ENCODE measurements at places on chromosomes 1 and 21.

GRCh38 chr1:184457500-184457899 lies 70.7 kb downstream of the C1orf21 start:
- DNase-seq, result no peak

DNA sequence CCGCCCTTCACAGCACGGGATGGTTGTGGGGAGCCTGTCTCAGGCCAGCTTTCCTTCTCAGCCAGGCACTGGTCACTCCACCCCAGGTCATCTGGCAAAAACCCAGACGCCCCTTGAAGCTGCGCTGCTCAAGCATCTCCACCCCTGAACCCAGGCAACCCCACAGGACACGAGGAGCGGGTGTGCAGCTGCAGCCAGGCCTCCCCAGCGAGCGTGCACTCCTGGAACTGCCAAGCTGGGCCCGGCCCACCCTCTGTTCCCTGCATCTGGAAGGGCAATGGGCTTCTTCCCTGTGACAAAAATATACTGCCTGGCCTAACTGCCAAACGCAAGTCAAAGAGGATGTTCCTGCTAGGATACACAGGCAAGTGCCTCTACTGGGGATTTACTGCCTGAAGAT lies 39.7 kb downstream of the SLC66A1 start:
- DNase-seq, result no peak

DNA sequence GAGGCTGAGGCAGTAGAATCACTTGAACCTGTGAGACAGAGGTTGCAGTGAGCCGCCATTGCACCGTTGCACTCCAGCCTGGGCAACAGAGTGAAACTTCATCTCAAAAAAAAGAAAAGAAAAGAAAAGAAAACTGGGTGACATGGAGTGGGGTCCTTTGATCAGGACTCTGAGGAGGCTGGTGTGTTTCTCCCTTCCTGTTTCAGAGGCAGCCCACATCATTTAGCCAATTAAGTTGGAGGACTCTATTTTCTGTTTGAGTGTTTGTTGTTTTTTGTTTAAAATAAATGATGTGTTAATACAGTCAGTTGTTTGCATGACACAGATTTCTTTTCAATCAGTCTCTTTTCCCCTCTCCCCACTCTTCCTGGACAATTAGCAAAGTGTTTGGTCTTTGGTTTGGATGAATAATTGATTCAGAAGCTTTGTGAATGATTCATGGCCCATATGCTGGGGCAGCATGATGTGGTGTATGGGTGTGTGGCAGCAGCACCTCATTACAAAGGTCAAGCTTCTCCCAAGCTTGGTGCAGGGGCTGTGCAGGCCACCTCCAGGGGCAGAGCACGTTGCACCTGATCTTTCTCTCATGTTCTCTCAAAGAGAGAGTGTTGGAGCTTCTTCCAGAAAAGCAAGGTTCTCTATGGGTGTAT lies 48.8 kb downstream of the CACNA1E start:
- peak; percentile 46 for DNase-seq

- DNase-seq, result no peak
These were observed 101.1 kb downstream of the UBIAD1 start for GRCh38 chr1:11373895-11374747.

- DNase-seq, result no peak
These were observed 54.0 kb downstream of the AKT3 start for GRCh38 chr1:243796016-243796415.

DNA sequence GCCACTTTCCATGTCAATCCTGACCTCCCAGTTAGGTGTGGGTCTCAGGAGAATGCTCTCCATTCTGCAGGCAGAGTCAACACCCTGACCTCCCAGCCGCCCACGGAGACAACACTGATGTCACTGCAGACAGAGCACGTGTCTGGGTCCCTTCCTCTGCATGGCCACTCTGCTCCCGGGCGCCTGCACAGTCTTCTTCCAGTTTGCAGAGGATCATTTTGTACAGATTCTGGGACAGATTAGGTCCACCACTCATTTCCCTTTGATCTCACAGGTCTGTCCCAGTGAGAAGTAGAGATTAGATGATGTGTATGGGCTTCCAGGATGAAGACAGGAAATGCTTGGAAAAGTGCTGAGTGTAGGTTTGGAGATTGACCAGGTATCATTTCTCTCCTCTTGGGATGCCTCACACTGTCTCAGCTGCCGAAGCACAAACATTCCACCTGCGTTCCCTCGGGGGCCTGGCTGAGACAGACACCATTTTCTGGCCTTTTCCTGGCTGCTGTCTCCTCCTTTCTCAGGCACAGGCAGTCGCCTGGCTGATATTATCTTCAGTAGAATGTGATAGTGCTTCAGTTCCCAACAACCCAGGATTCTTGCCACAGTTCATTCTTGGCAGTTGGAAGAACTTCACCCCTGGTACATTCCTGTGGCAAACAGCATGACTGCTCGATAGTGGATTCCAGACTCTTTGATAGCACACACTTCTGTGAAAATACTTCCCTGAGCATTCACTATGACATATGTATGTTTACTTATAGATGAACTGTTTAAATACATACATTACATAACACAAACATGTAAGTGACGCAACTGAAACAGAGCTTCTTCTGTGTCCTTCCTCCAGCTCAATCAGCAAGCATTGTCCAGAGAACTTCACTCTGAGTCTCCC lies 7.9 kb downstream of the MYBPHL start:
- DNase-seq, result no peak

GRCh38 chr1:30048905-30049304 lies 674.5 kb downstream of the MATN1 start:
- DNase-seq, result no peak

DNA sequence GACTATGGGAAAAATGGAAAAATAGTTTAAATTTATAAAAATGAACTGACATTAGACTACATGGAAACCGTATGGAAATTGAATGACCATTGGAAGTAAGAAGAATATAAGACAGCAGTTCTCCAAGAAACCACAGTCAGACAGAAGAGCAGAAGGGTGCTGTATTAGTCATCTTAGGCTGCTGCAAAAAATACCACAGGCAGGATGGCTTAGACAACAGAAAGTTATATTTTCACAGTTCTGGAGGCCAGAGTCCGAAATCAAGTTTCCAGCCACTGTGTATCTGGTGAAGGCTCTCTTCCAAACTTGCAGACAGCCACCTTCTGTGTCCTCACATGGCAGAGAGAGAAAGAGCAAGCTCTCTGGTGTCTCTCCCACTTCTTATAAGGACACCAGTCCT lies 175.2 kb downstream of the DSCAM start:
- DNase-seq, result no peak

GRCh38 chr1:145751491-145752037 lies 32.3 kb downstream of the CD160 start:
- DNase-seq, result no peak

GRCh38 chr1:27554759-27555699 lies 48.9 kb downstream of the AHDC1 start:
- no peak for DNase-seq

GRCh38 chr1:42680055-42680454 lies 2.2 kb upstream of the YBX1 start:
- DNase-seq, result no peak

DNA sequence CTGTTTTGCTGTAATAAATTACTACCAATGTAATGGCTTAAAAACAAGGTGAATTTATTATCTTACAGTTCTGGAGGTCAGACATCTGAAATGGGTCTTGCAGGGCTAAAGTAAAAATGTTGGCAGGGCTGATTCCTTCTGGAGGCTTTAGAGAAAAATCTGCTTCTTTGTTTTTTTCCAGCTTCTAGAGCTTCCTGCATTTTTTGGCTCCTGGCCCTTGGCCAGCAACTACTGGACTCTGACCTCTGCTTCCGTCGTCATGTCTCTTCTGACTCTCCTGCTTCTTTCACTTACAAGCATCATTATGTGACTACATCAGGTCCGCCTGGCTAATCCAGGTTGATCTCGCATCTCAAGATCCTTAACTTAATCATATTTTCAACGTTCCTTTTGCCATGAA lies 350.9 kb downstream of the S1PR1 start:
- DNase-seq, result no peak

GRCh38 chr1:220281159-220281574 lies 8.9 kb upstream of the RAB3GAP2 start:
- DNase-seq, result peak; percentile 13

GRCh38 chr1:110982320-110982719 lies 18.6 kb upstream of the LRIF1 start:
- DNase-seq, result no peak

GRCh38 chr21:24895885-24896734 lies 711.2 kb downstream of the MRPL39 start:
- DNase-seq, result no peak

GRCh38 chr21:33901412-33902288 lies 14.0 kb downstream of the ATP5PO start:
- DNase-seq, result peak; percentile 18

GRCh38 chr1:13586001-13586400 lies 2.4 kb downstream of the PDPN start:
- DNase-seq, result no peak

DNA sequence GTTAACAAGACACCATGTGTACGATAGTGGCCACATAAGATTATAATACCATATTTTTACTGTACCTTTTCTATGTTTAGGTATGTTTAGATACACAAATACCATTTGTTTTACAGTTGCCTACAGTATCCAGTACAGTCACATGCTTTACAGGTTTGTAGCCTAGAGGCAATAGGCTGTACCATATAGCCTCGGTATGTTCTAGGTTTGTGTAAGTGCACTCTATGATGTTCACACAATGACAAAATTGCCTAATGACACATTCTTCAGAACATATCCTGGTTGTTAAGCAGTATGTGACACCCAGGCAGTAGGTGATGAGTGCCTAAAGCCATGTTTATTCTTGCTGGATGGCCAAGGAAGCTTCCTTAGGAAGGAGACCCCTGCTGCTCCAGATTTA lies 111.8 kb downstream of the PAPPA2 start:
- DNase-seq, result no peak

GRCh38 chr1:5617179-5617520 lies 375.1 kb downstream of the NPHP4 start:
- DNase-seq, result no peak

- no peak for DNase-seq
These were observed 77.9 kb downstream of the DAB1 start for GRCh38 chr1:57345916-57346315.

DNA sequence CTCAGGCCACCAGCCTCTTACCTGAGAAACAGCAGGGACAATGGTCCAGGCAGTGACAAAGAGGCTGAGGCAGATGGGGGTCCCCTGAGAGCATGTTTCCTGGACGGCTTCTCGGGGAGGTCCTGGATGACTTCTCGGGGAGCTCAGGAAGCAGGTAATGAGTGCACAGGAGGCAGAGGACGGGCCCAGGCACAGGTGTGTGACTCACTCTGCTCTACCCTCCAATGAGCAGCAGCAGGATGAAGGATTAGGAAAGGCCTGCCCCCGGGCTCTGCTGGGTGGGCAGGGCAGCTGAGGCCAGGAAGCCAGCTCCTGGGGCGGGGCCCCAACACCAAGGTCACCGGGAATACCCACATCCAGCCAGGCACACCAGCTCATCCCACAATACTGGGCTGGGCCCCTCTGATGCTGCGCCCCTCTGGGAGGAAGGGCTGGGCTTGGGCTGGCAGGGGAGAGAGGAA lies 17.2 kb upstream of the PTAFR start:
- no peak for DNase-seq
